ENCODE measurements at places on chromosomes 4 and X. TPM values are rescaled to one million over a fixed set of nuclear protein-coding genes. Genes with fewer than 3 reads are reported as not detected.

Gene APOOL
- total RNA-seq: 21.8 TPM

Gene TSPAN7
- total RNA-seq: 32.0 TPM

Gene GYG2
- 377 TPM for total RNA-seq

Gene BST1
- total RNA-seq: 21.8 TPM

Gene GUCY1A1
- total RNA-seq: 12.7 TPM

Gene FGF13
- total RNA-seq: 8.7 TPM

Gene HTR2C
- total RNA-seq: not detected

Gene BEX2
- not detected for total RNA-seq
